ENCODE measurements at places on chromosomes 3 and 15.

DNA sequence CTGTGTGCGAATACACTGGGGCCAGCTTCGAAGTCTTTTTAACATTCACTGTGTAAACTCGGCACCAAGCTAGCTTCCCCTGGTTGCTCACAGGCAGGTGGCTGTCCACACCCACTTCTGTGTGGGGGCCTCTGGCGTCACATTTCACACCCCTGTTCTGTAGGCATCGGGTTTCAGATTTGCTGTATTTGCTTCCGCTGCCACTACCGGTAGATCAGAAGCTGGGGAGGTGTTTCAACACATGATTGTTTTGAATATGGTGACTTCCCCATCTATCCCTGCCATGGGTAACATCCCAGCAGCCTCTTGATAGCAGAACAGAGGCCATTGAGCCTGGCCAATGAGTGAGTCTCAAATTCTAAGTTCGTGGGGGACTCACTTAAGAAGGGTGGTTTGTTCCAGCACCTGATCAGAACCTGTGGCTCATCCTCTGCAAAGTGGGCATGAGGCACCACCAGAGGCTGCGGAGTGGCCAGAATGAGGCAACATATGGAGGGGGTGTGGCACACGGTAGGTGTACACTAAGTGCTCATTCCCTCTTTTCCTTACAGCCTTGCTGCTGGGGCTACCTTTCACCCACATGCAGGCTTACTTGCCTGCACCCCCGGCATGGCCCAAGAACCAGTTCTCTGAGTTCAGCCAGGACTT is 61.5 kb downstream of the IQSEC1 start:
- no peak for DNase-seq

DNA sequence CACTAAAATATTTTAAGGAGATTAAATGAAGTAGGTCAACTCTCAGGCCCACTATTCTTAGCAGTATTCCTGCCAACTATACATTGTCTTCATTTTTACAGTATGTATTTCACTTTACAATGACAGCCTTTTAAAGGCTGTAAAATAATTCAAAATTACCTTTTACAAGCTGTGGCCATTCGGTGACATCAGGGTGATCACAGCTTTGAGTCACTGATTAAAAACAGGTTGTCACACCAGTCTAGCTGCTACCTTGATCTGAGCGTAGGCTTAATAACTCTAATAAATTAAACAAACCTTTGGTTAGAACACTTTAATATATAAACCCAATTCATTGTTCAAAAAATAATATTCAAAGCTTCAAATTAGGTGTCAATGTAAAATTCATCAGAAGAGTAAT is 29.9 kb downstream of the UBE3A start:
- no peak for DNase-seq

- DNase-seq = no peak
Observed at GRCh38 chr3:48474619-48475018, 28.1 kb downstream of the ATRIP start.

- no peak for DNase-seq
Observed at GRCh38 chr3:64621726-64622395, 65.9 kb downstream of the ADAMTS9 start.

All from dermis microvascular lymphatic vessel endothelial cell (primary cell).